ENCODE measurements at places on chromosomes 7 and 10.

GRCh38 chr10:83127942-83128575 is 1011.2 kb upstream of the GHITM start:
- DNase-seq: no peak

- no peak for DNase-seq
Observed at GRCh38 chr7:116762971-116763370, 91.0 kb downstream of the MET start.

- DNase-seq: no peak
Observed at GRCh38 chr7:122790591-122790990, 87.9 kb upstream of the RNF148 start.

- DNase-seq: no peak
Observed at GRCh38 chr10:57142925-57143576, 782.0 kb upstream of the ZWINT start.

DNA sequence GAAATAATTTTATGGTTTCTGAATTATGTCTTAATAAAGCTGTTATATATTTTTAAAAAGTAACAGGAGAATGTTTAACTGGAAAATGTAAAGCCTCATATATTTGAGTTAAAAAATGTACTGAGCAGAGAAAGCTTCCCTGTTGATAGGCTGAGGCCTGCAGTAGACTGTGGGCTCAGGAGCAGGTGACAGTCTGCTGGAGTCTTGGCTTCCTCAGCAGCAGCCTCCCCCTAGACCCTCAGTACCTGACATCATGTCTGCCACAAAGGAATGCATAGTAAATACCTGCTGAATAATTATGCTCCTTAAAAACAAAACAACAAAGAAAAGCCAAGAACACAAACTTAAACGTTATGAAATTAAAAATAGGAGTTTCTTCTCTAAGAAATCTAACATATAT is 73.9 kb upstream of the NOBOX start:
- DNase-seq: no peak

DNA sequence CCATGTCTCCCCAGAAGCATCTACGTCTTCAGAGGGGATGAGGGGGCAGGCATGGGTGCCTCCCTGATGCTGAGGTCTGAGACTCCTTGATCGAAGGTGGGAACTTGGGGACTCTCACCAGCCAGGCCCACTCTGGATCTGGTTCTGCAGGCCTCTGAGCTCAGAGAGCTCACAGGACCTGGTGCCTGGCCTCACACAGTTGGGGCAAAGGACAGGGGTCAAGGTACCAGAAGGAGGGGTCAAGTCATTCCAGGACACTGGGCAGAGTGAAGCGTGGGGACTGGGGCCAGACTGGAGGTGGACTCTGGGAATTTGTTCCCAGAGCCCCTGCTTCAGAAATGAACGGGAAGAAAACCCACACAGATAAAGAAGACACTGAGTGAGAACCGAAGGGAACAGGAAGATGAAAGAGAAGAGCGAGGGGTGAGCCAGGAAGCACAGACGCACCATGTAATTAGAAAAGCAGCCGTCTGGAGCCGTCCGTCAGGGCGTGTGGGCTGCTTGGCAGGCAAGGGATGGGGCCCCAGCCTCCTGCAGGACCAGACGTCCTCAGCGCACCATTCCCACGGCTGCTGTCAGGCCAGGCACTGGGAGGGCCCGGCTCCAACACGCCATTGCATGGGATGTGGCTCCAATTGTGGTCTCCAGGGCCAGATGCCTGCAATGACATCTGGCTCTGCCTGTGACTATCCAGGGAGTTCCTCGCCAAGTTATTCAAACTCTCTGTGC is 47.7 kb downstream of the ZCCHC24 start:
- no peak for DNase-seq

DNA sequence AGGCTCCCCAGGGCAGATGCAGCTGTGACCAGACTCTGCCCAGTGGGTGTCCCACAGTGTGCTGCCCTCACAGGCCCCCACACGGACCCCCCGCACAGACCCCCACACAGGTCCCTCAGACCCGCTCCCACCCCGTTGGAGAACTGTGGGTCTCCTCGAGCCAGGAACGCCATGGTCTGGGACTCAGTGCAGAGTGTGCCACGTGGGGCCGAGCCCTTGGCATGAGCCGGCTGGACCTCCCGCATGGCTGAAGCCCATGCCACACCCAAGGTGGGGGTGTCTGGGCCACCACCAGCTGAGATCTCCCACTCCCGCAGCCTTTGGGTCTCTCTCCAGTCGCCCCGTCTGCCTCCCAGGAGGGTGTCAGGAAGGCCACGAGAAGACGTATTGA is 34.3 kb downstream of the JAKMIP3 start:
- DNase-seq: no peak

DNA sequence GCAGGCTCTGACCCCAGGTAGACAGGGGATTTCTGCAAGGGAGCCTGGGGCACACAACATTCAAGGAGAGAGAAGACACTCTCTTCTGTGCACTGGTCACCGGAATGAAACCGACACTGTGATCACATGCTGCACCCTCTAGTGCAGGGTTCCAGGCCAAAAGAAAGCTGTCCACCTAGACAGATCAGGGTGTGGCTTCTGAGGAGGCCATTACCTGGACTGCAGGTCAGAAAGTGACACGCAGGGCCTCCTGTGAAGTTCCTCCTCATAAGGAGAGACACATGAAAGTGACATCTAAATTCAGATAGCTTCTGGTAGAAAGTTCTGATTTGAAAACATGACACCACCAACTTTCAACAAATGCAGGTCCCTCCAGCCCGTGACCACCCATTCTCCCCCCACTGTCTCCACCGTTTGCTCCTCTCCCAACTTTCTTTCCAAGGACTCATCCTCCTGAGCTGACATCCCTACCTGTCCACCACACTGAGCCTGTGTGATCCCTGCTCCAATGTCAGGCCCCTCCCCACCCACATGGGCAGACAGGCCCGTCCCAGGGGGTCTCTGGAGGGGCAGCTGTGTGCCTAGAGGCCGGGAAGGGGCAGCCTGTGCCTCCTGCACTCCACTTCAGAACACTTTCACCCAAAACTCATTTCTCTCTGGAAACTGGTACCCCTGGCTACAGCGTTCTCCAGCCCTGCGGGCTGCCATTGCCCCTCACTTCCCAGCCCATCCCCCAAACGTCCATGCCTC is 198.0 kb downstream of the TNS3 start:
- no peak for DNase-seq

DNA sequence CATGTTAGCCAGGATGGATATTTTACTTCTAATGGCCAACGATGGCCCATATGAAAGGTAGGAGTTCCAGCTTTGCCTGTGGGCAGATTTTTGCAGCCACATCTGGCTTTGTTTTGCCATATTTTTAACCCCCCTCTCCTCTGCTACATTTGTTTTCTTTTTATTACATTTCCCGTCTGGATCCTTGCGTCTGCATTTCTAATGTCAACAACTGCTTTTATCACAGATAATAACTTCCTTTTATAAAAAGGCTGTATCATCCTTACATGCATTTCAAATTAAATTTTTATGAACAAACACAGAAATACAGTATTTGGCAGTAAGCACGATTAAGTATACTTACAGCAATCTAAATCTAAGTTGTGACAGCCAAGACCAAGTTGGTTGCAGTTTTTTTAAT is 156.0 kb downstream of the BAMBI start:
- no peak for DNase-seq

All from OCI-M1 (cell line).